ENCODE measurements at places on chromosomes 7 and 10.

- no peak for DNase-seq
Observed at GRCh38 chr10:86799188-86799845, 42.9 kb downstream of the BMPR1A start.

- no peak for DNase-seq
Observed at GRCh38 chr7:133781486-133782090, 345.6 kb upstream of the LRGUK start.

DNA sequence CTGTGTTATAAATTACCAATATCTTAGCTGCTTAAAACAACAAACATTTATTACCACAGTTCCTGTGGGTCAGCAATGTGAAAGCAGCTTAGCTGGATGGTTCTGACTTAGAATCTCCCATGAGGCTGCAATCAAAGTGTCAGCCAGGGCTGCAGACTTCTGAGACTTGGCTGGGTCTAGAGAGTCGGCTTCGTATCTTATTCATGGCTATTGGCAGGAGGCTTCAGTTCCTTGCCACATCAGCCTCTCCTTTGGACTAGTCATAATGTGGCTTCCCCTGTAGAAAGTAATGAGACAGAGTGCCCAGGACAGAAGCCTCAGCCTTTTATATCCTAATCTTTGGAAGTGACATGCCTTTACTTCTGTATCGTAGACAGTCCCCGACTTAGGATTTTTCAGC, 27.3 kb downstream of the RALA start:
- DNase-seq, result no peak

GRCh38 chr7:157389951-157390730, 53.3 kb downstream of the DNAJB6 start:
- no peak for DNase-seq

- DNase-seq, result peak; percentile 79
Observed at GRCh38 chr10:43396061-43396927, 12.7 kb downstream of the HNRNPF start.

DNA sequence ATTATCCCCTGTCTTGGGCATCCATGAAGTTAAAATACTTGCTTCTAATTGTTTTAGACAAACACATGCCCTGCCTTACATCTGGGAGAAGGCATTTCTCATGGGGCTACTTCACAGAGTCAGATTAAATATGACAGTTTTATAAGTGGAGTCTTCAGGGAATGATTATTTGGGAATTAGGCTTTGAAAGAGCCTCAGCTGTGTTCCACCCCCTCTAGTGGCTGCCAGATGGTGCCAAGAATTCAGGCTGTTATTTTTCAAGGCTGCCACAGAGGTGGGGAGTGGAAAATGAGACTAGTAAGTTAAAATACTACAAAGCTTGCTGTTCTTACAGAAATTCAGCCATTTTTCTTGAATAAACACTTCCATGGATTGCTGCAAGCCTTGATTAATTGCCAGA, 45.8 kb upstream of the DNAH11 start:
- DNase-seq, result no peak

GRCh38 chr10:22002591-22003176, 846 bp downstream of the DNAJC1 start:
- DNase-seq, result peak; percentile 18

Measured in HEK293T (cell line).